ENCODE measurements at places on chromosomes 4 and X.

GRCh38 chrX:74422576-74423288, 1.4 kb downstream of the SLC16A2 start:
- DNase-seq: no peak

DNA sequence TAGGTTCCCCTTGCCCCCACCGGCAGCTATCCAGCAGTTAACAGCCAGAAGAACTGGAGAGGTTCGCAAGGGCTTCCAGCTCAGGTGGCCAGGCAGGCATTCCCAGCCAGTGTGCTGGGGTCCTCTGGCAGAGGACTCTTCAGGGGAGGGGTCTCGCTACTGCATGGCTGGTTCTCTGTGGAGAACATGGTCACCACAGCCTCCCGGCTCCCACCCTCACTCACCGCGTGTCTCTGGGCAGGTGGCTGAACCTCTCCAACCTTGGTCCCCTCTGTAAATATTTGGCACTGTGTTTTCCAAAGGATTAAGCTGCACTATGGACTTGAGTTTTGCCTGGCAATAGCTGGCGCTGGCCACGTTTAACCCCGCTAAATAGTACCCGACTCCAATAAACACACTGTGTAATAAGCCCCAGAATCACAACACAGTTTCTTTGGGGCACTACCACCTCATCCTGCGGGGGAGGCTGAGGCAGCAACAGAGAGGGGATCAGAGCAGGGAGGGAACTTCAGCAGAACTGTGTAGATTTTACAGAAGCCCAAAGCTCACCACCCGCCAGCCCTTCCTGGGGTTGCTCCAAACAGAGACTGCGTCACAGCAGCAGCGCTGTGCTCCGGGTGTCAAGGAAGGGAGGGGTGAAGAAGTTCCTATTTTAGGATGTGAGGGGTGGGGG, 15.2 kb downstream of the BCOR start:
- DNase-seq: no peak

GRCh38 chr4:86441175-86441936, 81.5 kb upstream of the MAPK10 start:
- no peak for DNase-seq

DNA sequence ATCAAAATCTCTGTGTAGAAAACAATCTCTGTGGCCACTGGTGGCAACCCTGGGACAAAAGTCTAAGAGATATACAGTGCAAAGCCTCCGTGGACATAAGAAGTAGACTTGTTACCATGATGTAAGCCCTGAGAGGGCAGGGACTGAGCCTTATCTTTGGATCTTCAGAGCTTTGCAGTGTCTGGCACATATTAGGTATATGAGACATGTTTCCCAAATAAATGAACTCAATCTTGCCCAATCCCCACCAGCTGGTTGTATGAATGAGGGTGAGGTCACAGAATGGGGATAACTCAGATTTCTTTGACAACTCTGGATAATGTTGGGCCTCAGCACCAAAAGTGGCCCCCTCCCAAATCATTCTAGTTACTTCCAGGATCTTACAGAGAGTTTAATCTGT, 511.4 kb upstream of the DIPK2B start:
- DNase-seq: no peak

GRCh38 chrX:129762448-129762847, 17.3 kb upstream of the SASH3 start:
- no peak for DNase-seq

DNA sequence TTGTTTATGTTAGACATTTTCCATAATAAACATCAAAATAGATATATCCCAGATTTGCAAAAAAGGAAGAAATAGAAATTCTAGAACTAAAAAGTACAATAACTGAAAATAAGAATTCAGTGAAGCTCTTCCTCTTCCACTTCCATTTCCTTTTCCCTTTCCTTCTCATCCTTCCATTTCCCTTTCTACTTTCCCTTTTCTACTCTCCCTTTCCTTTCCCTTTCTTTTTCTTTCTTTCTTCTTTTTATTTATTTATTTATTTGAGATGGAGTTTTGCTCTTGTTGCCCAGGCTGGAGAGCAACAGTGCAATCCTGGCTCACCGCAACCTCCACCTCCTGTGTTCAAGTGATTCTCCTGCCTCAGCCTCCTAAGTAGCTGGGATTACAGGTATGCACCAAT, 30.6 kb upstream of the OPHN1 start:
- DNase-seq: no peak

DNA sequence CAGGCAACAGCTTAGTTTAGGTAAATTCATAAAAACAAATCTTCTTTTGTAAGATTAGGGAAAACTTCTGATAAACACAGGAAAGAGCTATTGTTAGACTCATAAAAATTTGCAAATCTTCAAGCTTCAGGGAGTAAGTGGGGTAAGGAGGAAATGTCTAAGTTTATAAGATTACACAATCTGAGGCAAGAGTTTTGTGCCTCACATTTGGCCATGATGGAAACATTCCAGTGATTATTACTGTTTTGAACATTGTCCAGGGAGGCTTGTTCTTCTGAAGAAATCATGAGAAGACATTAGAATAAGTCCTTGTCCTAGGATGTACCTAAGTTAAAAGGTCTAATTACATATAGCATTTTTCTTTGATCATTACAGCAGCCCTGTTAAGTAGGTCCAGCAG, 72.8 kb downstream of the MAOB start:
- no peak for DNase-seq

GRCh38 chr4:30716681-30717207, 3.4 kb upstream of the PCDH7 start:
- no peak for DNase-seq

- DNase-seq: no peak
Measured at GRCh38 chrX:38770152-38770551, 31.1 kb upstream of the MID1IP1 start.

DNA sequence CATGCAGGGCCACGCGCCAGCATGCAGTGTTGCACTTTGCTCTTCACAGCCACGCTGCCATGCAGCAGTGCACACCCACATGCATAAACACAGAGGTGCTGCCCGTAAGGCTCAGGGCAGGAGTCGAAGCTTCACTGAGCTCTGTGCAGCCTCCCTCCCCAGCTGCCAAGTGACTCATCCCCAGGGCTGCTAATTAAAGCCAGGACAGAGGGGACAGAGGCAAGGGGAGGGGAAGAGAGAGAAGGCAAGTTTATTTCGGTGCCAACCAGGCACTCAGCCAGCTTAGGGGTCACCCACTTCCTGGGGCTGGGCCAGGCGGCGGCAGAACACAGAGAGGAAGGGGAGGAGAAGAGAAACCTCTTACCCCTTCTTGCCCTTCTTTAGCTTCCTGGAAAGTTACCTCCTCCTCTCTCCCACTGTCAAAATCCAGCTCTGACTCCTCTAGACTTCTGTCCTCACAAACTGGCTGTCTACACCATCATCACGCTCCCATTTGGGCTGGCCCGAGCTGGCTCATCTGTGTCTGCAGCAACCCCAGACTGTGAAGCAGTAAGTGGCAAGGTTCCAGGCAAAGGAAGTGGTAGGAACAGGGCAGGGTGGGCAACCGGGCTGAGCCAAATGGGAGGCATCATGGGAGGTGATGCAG, 6.2 kb upstream of the IQSEC2 start:
- no peak for DNase-seq

DNA sequence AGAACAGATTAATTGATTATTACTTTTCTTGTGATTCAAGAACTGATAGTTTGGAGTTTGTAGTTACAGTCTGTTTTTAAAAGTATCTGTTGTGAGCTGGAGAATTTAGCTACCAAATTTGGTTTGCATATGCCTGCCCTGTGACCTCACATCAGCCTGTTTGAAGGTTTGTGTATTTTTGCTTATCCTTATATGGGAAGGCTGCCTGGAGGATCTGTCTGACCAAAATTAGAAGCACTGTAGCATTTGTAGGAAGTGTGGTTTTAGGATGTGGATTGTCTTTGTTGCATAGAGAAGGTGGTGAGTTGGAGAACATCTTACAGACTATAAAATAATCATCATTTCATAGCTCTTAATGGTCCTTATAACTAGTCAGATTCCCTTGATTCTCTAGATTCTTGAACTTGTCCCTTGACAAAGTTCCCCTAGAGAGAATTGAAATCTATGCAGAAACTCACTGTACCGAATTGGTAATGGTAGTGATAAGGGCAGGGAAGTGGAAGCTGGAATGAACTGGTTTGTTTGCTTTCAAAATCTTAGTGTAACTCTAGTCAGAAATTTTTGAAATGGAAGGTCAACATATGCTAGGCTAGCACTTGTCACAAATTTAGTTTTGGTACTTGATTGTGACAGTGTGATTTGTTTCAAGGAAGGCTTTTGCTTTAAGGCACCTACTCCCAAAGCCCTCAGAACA, 57.3 kb downstream of the SH3BGRL start:
- no peak for DNase-seq

GRCh38 chrX:140762061-140762460, 52.5 kb downstream of the LINC00632 start:
- DNase-seq: no peak

- no peak for DNase-seq
Measured at GRCh38 chr4:153183146-153183545, 21.1 kb upstream of the TRIM2 start.

- DNase-seq: no peak
Measured at GRCh38 chr4:74329307-74329706, 21.0 kb downstream of the EPGN start.

- DNase-seq: no peak
Measured at GRCh38 chr4:92128676-92129075, 175.1 kb upstream of the GRID2 start.

GRCh38 chrX:136662104-136662503, 14.1 kb downstream of the CD40LG start:
- no peak for DNase-seq

GRCh38 chr4:153409924-153410501, 56.1 kb upstream of the TMEM131L start:
- no peak for DNase-seq

- DNase-seq: no peak
Measured at GRCh38 chr4:177047851-177048174, 255.1 kb upstream of the VEGFC start.

- DNase-seq: no peak
Measured at GRCh38 chrX:22323541-22323940, 50.8 kb downstream of the CBLL2 start.

DNA sequence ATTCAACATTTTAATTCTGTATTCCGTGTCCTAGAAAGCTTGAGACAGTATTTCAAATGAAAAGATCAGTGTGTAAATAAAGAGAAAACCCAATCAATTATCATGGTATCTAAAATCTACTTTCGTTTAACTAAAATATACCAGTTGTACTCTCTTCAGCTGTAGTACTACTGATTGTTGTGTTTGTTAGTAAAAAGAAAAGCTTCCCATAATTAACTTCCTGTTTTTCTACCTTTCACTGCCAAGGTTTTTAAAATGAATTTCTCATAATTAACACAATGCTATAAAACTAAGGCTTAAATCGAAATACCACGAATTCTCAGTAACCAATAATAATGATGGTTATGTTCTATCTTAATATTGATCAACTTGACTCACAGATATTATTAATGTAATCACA, 37.4 kb downstream of the PPP3CA start:
- DNase-seq: no peak

DNA sequence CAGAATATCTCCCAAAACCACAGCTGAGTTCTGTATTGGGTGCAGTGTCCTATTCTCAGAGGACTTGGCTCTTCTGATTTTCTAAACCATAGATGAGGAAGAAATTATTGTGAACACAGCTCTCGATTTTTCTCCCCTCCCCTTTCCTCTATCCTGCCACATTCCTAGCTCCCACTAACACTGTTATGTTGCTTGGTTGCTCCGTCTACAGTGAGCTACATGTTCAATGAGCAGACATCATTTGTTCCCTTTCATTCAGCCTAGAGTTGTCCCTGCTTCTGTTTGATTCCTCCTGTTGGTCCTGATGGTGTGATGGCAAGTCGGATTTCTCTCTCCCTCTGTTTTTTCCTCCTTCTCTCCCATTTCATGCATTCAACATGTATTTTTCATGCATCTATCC, 65.9 kb downstream of the DIPK2B start:
- DNase-seq: no peak

GRCh38 chr4:103137446-103137827, 37.8 kb upstream of the BDH2 start:
- DNase-seq: no peak

GRCh38 chr4:140056015-140056414, 98.0 kb downstream of the MAML3 start:
- DNase-seq: no peak

DNA sequence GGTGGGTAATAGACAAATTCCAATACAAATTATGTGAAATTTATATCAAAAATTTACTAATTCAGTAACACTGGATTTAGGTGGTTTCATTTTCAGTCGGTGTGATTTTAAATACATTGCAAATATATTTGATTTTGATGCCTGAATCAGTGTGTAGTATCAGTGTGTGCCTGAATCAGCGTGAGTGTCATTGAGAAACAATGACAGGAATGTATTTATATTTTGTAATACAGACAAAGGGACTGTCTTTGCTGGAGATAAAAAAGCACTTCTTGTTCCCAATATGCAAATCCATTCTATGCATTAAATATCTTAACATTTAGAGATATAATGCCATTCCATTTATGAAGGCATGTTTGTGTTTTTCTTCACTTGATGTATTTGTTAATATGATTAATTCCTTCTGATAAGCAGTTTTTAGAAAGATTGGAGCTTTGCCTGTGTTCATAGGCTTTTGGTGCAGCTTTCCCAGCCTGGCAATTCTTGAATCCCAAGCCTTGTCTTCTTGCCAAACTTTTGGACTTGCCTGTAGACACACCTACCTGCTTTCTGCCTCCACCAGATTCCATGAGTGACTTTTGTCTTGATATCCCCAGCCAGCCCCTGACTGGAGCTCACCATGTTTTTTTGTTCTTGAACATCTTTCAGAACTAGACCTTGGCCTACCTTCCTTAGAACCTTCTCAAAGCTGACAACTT, 243.8 kb downstream of the ADGRL3 start:
- DNase-seq: no peak

- DNase-seq: no peak
Measured at GRCh38 chr4:74168841-74169240, 10.9 kb downstream of the MTHFD2L start.

GRCh38 chrX:70960730-70961129, 29.8 kb upstream of the SLC7A3 start:
- DNase-seq: no peak

GRCh38 chrX:53882331-53882730, 161.9 kb downstream of the PHF8 start:
- DNase-seq: no peak

GRCh38 chr4:3529363-3529762, 2.9 kb downstream of the LRPAP1 start:
- no peak for DNase-seq

- DNase-seq: no peak
Measured at GRCh38 chr4:64614276-64614675, 205.0 kb upstream of the TECRL start.

GRCh38 chr4:8414377-8414776, 26.1 kb downstream of the ACOX3 start:
- no peak for DNase-seq

GRCh38 chr4:81084029-81084428, 53.5 kb downstream of the BMP3 start:
- DNase-seq: no peak

- DNase-seq: no peak
Measured at GRCh38 chrX:54633641-54634040, 103.6 kb downstream of the GNL3L start.

DNA sequence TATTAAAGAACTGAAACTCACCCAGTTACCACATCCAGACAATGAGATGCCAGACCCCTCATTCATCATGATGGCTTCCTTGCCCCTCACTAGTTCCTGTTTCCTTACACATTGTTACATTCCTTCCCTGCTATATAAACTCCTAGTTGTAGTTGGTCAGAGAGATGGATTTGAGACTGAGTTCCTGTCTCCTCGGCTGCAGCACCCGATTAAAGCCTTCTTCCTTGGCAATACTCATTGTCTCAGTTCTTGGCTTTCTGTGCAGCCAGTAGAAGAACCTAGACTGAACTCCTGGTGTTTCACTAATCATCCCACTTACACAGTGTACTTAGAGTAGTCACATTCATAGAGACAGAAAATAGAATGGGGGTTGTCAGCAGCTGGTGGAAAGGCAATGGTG, 324.7 kb downstream of the TRIML1 start:
- no peak for DNase-seq
